ENCODE measurements at places on chromosomes 1 and 21.

GRCh38 chr1:9031484-9032259 is 5.4 kb upstream of the SLC2A7 start:
- DNase-seq = no peak

GRCh38 chr21:46394595-46395104 is 64.0 kb upstream of the DIP2A start:
- DNase-seq = no peak

DNA sequence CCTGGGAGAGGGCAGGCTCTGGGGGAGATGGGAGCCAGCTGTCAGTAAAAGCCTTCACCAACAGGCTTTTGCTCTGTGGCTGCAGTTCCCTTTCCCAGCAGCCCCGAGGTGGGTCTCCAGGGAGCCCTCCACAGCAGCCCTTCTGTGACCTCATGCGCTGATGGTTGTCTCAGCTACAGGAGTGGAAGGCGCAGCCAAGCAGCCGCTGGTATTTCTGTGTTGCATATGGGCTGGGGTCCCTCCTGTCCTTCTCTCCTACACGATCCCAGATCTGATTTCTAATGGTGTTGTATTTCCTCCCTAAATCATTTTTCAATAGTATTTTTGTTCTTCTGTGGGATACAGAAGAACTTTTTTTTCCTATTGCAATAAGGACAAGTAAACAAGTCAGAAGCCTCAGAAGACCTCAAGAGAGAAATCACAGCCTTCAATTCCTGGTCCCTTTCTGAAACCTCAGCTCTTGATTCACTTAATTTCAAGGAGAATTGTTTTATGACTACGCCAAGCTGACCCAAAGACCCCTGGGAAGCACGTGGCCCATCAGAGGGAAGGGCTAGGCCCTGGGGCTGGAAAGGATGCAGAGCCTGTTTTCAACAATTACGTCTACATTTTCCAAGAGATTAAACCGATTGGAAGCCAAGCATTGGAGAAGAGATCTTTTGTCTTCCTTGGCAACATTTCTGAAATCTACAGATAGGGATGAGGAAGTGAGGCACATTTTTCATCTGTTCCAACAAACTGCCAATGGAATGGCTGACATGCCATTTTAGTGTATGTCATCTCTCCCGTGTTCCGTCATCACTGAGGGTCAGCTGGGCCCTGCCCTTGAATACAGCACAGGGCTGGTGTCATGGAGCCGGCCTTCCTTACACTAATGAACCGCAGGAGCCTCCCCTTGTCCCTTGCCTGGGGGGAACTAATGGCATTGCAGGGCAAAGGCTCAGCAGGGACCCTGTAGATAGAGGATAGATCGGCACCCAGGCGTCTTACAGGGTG is 42.0 kb upstream of the SCCPDH start:
- no peak for DNase-seq

DNA sequence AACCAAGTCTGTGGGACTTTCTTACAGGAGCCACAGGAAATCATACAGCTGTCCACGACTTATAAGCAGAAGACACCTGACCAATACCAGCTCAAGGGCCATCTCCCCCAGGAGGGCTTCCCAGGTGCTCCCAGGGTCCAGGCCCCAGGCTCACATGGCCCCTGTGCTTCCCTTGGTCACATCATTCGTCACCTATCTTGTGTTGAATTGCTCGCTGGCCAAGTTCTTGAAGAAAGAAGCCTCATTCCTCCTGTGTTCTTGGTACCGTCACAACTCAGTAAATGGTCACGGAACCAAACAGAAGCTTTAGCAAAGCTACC is 3.0 kb downstream of the NPHP4 start:
- no peak for DNase-seq

GRCh38 chr1:74340656-74341055 is 105.5 kb downstream of the TNNI3K start:
- DNase-seq = no peak

- no peak for DNase-seq
Observed at GRCh38 chr1:93602101-93602500, 79.5 kb downstream of the BCAR3 start.

DNA sequence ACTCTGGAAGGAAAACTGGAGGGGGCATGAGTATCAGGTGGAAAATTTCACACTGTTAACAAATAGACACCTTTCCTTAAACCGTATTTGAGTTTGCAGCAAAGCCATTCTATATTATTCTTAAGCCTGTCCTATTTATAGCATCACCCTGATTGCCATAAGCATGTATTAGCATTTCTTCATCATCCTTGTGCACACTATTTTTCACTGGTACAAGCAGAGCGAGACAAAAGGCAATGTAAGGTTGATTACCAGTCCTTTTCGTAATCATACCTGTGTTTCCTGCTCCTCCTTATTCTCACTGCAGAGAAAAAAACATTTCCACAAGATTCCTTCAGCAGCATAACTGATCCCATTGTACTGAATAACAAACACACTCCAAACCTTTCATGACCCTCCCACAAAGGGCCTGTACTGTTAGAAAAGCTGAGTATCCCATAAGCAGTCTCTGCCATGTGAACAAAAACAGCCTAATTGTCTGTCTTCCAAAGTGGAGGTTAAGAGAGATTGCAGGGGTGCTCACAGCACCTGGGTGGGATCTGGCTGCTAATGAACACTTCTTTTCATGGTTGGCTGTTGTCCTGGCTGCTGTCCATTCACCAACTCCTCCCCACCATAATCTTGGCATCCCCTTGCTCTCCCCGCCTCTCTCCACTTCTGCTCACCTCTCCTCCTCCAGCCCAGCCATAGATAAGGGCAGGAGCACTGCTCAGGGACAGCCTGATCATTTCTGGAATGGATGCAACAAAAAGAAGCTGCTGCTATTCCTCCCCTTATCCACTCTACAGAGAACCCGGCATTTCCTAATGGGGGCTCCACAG is 30.4 kb downstream of the VTCN1 start:
- no peak for DNase-seq

DNA sequence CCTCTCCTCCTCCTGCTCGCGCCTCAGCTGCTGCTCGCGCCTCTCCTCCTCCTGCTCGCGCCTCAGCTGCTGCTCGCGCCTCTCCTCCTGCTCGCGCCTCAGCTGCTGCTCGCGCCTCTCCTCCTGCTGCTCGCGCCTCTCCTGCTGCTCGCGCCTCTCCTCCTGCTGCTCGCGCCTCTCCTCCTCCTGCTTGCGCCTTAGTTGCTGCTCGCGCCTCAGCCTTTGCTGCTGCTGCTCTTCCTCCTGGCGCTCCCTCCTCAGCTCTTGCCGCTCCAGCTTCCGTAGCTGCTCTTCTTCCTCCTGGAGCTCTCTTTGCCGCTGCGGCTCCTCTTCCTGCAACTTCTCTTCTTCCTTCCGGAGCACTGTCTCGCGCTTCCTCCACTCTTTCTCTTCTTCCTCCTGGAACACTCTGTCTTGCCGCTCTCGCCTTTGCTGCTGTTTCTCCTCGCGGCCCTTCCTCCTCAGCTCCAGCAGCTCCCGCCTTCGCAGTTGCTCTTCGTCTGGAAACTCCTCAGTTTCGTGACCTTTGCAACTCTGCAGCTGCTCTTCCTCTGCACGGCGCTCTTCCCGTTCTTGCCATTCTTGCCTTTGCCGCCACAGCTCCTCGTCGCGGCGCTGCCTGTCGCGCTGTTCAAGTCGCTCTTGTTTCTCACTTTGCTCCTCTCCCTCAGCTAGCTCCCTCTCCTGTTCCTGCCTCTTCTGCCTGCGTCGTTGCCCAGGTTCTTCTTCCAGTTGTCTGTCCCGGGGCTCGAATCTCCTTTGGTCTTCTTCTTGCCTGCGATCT is 3.0 kb downstream of the TCHH start:
- DNase-seq = peak; percentile 32

DNA sequence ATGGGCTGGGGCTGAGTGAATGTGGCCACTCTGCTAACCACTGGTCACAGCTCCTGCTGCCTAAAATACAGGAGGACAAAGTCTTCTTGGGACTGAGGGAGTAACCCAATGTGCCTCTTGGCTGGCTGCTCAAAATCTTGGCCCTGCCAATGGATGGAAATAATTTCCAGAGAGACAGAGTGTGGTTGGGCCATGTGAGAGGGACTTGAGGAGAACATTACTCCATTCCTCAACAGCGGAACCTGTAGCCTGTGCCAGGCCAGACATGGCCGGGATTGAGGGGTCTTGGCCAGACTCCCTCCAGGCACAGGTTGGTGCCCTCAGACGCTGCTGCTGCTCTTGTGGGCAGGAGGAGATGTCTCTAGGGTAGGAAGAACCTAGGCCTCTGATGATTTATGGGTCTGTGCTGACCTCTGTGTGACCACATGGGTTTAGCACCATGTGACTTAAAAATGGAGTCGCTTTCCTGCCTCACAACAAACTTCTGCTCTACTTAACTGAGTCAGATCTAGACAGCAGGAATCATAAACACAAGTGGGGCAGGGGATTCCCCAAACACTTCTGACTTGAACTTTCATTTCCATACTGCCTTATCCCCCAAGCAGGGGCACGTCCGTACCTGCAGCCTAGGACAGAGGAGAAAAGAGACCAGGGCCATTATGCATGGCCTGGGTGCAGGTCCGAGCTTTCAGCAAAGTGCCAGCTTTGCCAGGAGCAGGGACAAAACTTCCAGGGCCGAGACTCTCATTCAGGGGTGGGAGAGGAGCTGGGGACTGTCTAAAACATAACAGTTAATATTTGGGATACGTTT is 79.2 kb downstream of the CD34 start:
- DNase-seq = peak; percentile 59

- DNase-seq = no peak
Observed at GRCh38 chr1:91790392-91790791, 95.6 kb downstream of the TGFBR3 start.

DNA sequence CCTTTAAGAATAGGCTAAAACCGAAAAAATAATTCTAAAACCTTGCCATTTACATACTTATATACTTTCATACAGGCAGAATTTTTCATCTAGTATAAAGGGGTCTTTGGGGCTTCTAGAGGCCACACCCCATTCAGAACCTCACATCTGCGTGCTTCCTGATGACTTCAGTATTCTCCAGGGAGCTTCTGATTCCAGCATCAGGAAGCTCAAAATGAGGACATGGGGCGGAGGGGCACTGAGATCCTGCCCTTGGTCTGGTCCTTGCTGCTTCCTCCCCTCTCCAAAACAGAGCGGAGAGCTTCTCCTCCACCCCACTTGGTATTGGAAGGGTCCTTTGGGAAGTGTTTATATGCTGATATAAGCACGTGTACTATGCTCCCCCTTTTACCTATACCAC is 13.8 kb downstream of the PAX7 start:
- DNase-seq = no peak

GRCh38 chr1:9594471-9595155 is 5.9 kb downstream of the TMEM201 start:
- no peak for DNase-seq

DNA sequence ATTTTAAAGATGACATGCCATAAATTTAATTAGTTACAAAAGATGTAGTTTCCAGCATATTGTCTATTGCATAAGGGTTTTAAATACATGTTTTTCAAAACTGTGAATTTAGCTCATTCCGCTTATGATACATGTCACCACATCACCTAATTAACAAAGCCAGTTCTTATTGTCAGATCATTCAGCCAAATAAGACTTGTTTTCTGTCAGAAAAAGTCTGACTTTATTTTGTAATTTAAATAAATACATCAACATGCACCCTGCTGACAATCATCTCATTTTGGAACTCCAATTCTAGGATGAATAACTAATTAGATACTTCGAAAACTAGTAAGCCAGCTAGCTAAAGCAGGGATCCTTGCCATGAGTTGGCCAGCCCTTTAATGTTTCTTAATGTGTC is 110.9 kb upstream of the APP start:
- DNase-seq = no peak

DNA sequence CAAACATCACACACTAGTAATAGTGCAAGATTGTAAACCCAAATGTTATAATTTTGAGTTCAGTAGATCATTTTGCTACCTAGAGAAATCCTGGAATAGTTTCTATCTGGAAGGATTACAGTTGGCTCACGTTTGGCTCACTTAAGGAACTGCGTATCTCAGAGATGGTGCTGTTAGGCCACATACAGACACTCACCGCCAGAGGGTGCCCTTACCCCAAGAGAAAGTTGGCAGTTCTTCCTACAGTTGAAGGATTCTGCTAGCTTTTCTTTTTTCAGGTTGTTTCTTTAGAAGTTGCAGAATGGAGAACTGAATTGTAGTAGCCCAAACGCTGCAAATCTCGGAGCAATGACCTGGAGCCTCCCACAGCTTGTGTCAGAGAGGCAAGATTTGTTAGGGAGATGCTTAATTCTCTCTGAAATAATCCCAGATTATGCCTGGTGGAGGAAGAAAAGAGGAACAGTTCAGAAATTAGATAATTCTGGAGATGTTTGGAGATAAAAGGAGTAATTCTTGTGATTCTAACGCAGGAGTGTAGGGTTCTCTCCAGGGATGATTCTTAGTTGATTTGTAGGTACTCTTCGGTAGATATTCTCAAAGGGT is 87.9 kb upstream of the PAPPA2 start:
- peak; percentile 76 for DNase-seq

DNA sequence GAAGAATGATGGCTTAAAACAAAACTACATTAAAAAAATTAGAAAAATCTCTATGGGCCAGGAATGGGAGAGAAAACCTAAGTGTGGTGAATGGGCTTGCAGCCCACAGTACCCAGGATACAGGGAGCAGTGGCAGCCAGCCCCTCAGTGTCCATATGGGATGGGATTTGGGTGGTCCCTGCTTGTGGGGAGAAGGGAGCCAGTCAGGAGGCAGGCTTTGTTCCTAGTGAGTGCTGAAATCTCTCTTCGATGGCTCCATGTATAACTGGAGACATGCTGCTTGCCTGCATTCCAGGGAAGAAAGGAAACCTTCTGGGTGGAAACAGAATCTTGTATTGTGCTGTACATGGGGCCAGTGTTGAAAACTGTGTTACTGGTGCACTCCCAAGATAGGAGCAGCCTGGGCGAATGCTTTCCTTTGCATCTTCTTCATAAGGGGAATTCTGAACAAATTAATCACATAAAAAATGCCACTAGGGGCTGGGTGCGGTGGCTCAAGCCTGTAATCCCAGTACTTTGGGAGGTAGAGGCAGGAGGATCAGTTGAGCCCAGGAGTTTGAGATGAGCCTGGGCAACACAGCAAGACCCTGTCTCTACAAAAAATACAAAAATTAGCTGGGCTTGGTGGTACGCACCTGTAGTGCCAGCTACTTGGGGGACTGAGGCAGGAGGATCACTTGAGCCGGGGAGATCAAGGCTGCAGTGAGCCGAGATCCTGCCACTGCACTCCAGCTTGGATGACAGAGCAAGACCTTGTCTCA is 36.0 kb downstream of the PTPRU start:
- DNase-seq = no peak

DNA sequence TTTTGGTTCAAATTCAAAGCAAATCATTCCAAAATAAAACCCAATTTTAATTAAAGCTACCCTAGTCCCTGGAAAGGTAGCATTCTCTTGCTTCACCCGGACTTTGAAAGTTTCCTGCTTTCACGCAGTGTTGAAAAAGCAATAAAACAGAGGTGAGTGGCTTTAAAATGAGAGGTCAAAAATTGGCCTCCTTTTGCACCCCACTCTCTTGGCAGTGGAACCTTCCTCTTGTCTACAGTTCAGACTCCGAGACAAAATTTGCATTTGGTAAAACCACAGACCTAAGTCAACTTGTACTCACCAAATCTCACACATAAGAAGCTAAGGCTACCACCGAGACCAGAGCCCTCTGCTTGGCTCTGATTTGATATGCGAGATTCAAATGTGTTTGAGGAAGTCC is 252.7 kb downstream of the TTLL7 start:
- DNase-seq = no peak
